ENCODE measurements at places on chromosomes 6 and 20. TPM values are rescaled to one million over a fixed set of nuclear protein-coding genes. Genes with fewer than 3 reads are reported as not detected.

The PRPH2 gene
- total RNA-seq = 0.15 TPM

DNA sequence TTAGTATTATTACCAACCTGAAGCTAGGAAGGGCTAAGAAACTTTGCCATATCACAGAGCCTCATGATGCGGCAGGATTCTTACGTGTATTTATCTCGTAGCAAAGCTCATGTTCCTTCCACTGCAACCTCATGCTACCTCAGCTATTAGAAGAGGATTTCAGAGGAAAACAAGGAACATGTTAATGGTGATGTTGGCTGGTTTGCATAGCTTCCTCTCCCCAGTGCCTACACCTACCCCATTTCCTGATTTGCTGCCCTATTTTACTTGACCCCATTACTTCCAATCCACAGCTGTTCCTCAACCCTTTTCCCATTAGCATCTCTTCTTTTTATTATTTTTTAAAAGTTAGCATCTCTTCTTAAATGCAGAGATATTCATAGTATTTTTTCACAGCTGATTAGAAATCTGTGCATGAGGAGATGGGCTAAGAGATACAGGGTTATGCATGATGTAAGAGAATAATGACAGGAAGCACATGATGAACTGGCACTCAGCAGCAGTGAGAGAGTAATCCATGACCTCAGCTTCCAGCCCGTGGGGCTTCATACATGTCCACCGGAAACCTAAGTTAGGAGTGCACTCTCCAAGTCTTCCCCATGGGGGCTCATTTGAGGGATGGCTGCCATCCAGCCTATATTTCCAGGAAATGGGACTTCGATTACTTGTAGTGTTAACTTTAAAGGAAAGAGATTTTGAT lies 106.1 kb upstream of the ASF1A start:
- no peak overlapping the region for H3K4me3 ChIP-seq
- H3K27ac ChIP-seq = no peak overlapping the region
- H3K4me1 ChIP-seq = peaks cover 24% of the 10 kb centered on the region
- H3K36me3 ChIP-seq = peaks cover 3% of the 10 kb centered on the region
- H3K27me3 ChIP-seq = peaks cover 2% of the 10 kb centered on the region
- no peak for DNase-seq

GRCh38 chr20:43914311-43915210 lies at the start of gene TOX2:
TSS of gene TOX2 (plus strand) at chr20:43914852. CDS start at chr20:43914892, 40 bp downstream.
- peaks cover 3% of the 10 kb centered on the region for H3K36me3 ChIP-seq
- DNase-seq = peak; percentile 64
- peaks cover 14% of the 10 kb centered on the region for H3K4me1 ChIP-seq
- H3K27me3 ChIP-seq = peaks cover 17% of the 10 kb centered on the region
- peak within 1 kb of the TSS; percentile 61 for H3K27ac ChIP-seq
- peak within 1 kb of the TSS; percentile 91 for H3K4me3 ChIP-seq

DNA sequence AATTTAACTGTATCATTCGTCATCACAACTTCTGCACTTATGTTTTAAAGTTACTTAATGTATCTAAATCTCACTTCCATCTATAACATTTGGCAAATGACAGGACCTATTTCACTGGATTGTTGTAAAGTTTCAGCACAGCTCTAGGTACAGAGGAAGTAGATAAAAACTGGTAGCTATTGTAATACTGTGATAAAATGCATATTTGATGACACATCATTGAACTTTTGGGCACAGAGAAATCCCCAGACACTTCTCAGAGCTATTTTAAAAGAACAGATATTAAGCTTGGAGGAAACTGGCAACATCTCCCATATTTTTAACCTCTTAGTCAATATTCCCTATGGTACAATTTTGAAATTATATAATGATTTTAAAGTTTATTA lies 138.7 kb downstream of the RFPL4B start:
- H3K4me1 ChIP-seq = peaks cover 11% of the 10 kb centered on the region
- H3K36me3 ChIP-seq = no peaks in the 10 kb centered on the region
- H3K27me3 ChIP-seq = no peaks in the 10 kb centered on the region

- no peaks in the 10 kb centered on the region for H3K4me1 ChIP-seq
- no peaks in the 10 kb centered on the region for H3K36me3 ChIP-seq
- H3K4me3 ChIP-seq = no peak overlapping the region
- no peak for DNase-seq
These were observed 8.8 kb downstream of the WFDC3 start for GRCh38 chr20:45782890-45783289.

The PLCB1 gene
- total RNA-seq = 8.1 TPM

- peak overlapping the region; percentile 93 for H3K27ac ChIP-seq
- H3K36me3 ChIP-seq = peaks cover 37% of the 10 kb centered on the region
- peaks cover 49% of the 10 kb centered on the region for H3K4me1 ChIP-seq
- DNase-seq = no peak
These were observed 86.7 kb downstream of the SYNJ2 start for GRCh38 chr6:158068156-158068892.

DNA sequence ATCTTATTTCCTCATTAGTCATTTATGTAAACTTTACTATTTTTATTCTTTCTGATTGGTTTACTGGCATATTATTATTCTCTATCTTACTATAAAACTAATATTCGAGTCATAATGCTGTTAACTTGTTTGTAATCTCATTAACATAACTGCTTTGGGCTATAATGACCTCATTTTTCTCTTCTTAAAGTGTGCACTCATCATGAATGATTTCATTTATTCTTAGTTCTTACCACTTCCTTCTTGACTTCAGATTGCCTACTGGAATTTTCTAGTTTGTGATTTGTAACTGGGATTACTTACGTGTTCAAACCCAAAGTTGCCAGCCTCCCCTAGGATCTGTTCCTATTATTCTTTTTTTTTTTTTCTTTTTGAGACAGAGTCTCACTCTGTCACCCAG lies 91.8 kb upstream of the TNFAIP3 start:
- no peaks in the 10 kb centered on the region for H3K36me3 ChIP-seq
- no peaks in the 10 kb centered on the region for H3K27me3 ChIP-seq
- H3K4me1 ChIP-seq = peaks cover 3% of the 10 kb centered on the region
- H3K27ac ChIP-seq = no peak overlapping the region

The PMEPA1 gene
- total RNA-seq = 61.3 TPM

The LMBRD1 gene
- total RNA-seq = 26.5 TPM

DNA sequence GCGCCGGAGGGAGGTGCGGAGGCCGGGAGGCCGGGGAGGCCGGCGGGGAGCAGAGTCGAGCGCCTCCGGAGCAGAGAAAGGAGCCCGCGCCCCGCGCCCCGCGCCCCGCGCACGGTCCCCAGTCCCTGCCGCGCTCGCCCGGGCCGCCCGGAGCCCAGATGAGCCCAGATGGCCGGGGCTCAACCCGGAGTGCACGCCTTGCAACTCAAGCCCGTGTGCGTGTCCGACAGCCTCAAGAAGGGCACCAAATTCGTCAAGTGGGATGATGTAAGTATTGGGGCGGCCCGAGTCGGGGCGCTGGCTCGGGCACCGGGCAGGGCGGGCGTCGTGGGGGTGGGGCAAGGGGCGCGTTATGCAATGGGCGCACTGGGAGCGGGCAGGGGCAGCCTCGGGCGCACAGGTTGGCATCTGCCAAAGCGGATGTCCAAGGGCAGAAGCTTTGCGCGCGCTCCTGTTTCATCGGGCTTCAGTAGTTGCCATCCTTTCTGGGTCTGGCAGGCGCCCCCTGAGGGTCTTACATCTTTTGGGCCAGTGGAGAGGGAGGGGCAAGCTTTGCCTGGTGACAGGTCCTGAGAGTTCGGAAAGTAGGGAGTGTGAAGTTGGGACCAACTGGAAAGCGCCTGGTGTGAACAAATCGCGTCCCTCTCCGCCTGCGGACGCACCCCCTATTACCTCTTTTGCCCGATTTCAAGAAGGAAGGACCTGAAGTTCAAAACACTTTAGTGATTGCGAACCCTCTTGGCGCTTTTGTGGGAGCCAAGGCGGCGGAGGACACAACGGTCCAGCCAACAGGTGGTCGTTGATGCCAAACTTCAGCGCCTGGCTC lies 631 bp downstream of the PLCB1 start:
- no peaks in the 10 kb centered on the region for H3K4me1 ChIP-seq
- no peaks in the 10 kb centered on the region for H3K36me3 ChIP-seq
- peaks cover 3% of the 10 kb centered on the region for H3K27me3 ChIP-seq
- H3K4me3 ChIP-seq = peak overlapping the region; percentile 70
- H3K27ac ChIP-seq = no peak overlapping the region

GRCh38 chr20:8152183-8152582 lies 20.1 kb downstream of the PLCB1 start:
- no peak overlapping the region for H3K4me3 ChIP-seq
- H3K27me3 ChIP-seq = peaks cover 3% of the 10 kb centered on the region
- DNase-seq = no peak
- peaks cover 13% of the 10 kb centered on the region for H3K4me1 ChIP-seq
- H3K27ac ChIP-seq = no peak overlapping the region
- no peaks in the 10 kb centered on the region for H3K36me3 ChIP-seq

The OTOR gene
- 4.5 TPM for total RNA-seq

The CD24 gene
- 796 TPM for total RNA-seq

The TGM3 gene
- total RNA-seq = not detected
